ENCODE measurements at places on chromosomes 4 and X. TPM values are rescaled to one million over a fixed set of nuclear protein-coding genes. Genes with fewer than 3 reads are reported as not detected.

AMTN gene
- total RNA-seq: not detected

MTNR1A gene
- not detected for total RNA-seq

RPA4 gene
- total RNA-seq: 1.00 TPM

RNF212 gene
- total RNA-seq: 2.0 TPM

HTR2C gene
- total RNA-seq: under 0.01 TPM
